ENCODE measurements at places on chromosomes 6 and 20.

- no peak for DNase-seq
These were observed 91.3 kb downstream of the SHLD1 start for GRCh38 chr20:5841522-5841921.

- DNase-seq = peak; percentile 50
These were observed 42.0 kb upstream of the ESR1 start for GRCh38 chr6:151765444-151765886.

GRCh38 chr6:88422831-88423230 lies 256.7 kb upstream of the CNR1 start:
- DNase-seq = no peak

- DNase-seq = no peak
These were observed 466.5 kb upstream of the GJE1 start for GRCh38 chr6:141666187-141666586.

GRCh38 chr6:12008366-12009179 lies 3.5 kb upstream of the HIVEP1 start:
- DNase-seq = peak; percentile 27

- no peak for DNase-seq
These were observed 277.5 kb downstream of the PTPRK start for GRCh38 chr6:128242765-128243403.

DNA sequence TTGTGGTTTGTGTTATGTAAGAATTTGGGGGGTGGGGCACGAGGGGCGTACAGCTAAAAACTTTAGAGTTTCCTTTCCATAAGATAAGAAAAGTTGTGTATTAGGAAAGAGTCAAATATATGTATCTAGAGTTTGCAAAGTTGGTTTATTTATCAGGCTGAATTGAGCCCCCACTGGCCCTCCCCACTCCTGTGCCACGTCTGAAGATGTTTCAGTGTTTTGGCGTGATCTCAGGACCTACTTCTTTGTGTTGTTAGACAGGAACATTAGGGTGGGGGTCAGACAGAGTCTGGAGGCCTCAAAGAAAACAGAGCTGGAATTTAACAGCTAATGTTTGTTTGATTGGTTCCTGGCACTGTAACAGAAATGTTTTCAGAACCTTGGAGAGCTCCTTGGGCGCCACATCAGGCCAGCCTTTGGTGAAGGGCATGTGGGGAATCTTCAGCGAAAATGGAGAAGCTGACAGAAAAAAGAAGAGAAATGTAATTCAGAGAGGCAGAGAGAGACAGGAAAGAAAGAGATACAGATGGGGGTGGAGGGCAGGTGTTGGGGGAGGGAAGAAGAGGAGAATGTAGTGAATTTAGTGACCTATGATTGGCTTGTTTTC lies 674 bp downstream of the NRSN1 start:
- DNase-seq = peak; percentile 51

DNA sequence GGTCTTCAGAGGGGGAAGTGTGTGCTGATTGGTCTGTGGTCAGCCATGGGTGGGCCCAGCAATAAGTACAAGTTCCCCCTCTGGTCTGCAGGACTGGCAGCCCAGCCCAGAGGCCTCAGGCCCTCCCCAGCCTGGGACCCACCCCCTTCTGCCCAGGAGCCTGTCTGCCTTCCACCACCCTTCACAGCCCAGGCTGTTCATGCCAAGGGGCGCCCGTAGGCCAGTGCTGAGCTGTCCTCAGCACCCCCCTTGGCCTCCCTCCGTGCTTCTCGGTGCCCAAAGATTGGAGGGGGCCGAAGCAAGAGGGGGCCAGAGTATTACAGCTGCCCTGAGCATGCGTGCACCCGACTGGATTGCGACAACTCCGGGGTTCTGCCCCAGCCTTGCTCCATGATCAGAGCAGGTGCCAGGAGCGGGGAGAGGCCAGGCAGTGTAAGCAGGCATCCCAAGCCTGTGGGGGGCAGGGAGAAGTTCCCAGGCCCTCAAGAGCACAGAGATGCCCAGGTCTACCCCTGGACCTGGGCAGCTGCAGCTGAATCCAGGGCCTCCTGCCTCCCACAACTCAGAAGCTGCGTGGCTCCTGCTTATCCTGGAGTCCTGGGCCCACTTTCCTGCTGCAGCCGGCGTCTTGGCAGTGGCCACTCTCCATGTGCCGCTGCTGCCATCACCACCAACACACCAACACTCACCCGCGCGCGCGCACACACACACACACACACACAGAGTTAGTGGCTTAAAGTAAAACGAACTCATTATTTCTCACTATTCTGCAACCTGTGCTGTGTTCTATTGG lies 33.3 kb downstream of the CST9L start:
- no peak for DNase-seq

GRCh38 chr6:157358287-157358686 lies 22.7 kb upstream of the ZDHHC14 start:
- DNase-seq = no peak

- peak; percentile 14 for DNase-seq
These were observed 355 bp upstream of the AKAP7 start for GRCh38 chr6:131134980-131135243.

- DNase-seq = no peak
These were observed 408.6 kb upstream of the IMPG1 start for GRCh38 chr6:76481101-76481500.

DNA sequence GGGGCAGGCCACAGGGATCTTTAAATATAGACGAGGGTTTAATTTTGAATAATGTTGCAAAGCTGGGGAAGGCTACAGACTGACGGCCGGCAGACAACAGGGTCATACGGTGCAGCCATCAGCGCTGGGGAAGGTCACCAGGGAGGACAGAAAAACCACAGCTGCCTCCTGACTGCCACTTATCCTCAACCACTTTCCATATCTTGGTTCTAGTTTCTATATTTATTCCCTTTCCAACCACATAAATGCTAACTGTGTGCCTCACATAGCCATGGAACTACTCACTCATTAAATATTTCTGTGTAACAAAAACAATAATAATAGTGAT lies 85.7 kb upstream of the AGPAT4 start:
- DNase-seq = no peak

GRCh38 chr20:15475483-15475882 lies 1097.8 kb downstream of the KIF16B start:
- DNase-seq = no peak

DNA sequence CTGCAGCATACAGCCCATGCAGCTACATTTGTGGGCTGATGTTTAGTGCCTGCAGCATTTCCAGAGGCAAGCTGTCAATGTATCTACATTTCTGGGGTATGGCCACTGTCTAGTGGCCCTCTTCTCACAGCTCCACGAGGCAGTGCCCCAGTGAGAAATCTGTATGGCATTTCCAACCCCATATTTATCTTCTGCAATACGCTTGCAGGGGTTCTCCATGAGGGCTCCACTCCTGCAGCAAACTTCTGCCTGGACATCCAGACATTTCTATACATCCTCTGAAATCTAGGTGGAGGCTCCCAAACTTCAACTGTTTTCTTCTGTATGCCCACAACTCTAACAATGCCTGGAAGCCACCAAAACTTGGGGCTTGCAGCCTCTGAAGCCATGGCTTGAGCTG lies 502.3 kb downstream of the C6orf118 start:
- no peak for DNase-seq

- DNase-seq = no peak
These were observed 67.2 kb downstream of the DTNBP1 start for GRCh38 chr6:15595461-15596173.

DNA sequence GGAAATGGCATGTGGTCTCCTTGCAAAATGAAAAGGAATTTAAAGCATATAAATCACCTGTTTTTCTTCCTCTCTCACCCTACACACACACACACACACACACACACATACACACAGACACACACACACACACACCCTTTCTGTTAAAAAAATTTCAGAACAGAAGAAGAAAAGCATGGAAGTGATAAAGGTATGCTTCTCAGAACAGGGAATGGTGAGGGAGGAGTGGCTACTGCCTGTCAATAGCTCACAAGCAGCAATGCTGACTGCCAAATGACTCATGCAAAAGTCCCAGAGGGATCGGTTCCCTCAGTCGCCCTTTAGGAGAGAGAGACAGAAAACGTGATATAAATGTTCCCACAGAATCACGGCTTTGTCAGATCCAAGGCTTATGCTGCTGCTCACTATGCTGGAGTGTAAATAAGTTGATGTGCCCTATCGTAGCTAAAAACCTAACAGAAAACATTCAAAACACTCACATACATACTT lies 102.6 kb downstream of the IBTK start:
- peak; percentile 47 for DNase-seq

DNA sequence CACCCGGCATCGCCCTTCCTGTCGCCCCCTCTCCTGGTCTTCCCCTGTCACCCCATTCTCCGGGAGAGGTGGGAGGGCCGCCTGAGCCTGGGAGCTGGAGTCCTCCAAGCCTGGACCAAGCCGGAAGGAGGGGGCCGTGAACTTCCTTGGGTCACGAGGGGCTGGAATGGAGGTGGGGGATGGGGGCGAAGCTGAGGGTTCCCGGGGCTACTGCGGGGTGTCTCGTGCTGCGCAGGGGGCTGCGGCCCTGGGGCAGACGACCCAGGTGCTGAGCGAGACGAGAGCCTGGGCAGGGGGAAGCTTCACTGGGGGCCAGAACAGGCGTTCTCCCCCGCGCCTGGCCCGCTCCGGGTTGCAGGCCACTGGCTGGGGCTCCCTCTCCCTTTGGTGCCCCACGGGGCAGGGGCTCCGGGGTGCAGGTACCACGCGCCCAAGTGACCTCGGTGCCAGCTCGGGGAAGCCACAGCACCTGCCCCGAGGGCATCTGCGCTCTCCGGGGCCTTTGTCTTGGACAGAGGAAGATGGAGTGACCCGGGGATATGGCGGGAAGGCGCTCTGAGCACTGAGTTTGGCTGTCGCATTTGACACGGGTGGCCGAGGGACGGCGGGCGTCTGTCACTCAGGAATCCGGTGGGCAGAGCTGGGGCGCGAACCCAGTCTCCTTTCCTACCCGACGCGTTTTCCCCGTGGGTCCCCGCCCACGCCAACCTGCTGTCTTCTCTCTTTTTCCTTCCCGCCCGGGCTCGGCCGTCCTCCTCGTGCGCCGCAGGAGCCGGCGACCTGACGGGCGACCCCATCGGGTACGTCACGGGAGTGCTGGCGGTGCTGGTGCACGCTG lies 1.2 kb downstream of the SLC35D3 start:
- DNase-seq = no peak

DNA sequence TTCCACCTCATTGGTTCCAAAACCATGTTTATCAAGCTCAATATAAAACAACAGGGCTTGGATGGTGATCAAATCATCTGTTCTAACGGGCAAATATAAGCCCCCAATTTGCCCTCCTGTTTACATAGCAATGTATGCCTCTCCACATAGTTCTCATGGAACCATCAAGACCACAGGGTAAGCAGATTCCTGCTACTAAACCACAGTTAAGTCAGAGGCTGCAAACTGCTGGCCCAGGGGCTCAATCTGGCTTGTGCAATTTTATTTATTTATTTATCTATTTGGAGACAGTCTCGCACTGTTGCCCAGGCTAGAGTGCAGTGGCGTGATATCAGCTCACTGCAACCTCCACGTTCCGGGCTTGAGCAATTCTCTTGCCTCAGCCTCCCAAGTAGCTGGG lies 18.9 kb upstream of the MTHFD1L start:
- no peak for DNase-seq
